Activated B cell treated with CpG ODN at 0.5 μM for 24 hours (primary cell): ENCODE measurements at places on chromosomes 13 and 19.

GRCh38 chr13:82661126-82661525 lies 1221.1 kb downstream of the SLITRK1 start:
- no peak for DNase-seq

- DNase-seq: no peak
These were observed 12.0 kb upstream of the SLC7A1 start for GRCh38 chr13:29607465-29607864.

- DNase-seq: no peak
These were observed 45.9 kb downstream of the MBD3L1 start for GRCh38 chr19:8877854-8878705.

GRCh38 chr19:35138305-35138892 lies at the start of gene FXYD1:
FXYD1 (plus strand) TSS chr19:35138824; CDS start chr19:35140080, 1,256 bp downstream.
- DNase-seq: no peak

GRCh38 chr13:29946093-29946492 lies 95.7 kb upstream of the UBL3 start:
- DNase-seq: no peak

DNA sequence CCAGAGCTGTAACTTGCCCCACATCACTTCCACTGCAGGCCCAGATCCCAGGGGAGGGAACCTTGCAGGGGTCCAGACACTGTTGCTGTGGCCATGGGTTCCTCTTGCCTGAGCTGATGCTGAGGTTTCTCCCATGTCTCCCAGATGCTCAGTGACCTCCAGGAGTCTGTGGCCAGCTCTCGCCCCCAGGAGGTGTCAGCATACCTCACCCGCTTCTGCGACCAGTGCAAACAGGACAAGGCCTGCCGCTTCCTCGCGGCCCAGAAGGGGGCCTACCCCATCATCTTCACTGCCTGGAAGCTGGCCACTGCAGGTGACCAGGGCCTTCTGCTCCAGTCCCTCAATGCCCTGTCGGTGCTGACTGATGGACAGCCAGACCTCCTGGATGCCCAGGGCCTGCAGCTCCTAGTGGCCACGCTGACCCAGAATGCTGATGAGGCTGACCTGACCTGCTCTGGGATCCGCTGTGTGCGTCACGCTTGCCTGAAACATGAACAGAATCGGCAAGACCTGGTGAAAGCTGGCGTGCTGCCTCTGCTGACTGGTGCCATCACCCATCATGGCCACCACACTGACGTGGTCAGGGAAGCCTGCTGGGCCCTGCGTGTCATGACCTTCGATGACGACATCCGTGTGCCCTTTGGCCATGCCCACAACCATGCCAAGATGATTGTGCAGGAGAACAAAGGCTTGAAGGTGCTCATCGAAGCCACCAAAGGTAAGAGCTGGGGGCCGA lies 12.1 kb upstream of the SLC25A42 start:
- DNase-seq: no peak

- no peak for DNase-seq
These were observed 45.5 kb upstream of the DACH1 start for GRCh38 chr13:71912524-71912923.

DNA sequence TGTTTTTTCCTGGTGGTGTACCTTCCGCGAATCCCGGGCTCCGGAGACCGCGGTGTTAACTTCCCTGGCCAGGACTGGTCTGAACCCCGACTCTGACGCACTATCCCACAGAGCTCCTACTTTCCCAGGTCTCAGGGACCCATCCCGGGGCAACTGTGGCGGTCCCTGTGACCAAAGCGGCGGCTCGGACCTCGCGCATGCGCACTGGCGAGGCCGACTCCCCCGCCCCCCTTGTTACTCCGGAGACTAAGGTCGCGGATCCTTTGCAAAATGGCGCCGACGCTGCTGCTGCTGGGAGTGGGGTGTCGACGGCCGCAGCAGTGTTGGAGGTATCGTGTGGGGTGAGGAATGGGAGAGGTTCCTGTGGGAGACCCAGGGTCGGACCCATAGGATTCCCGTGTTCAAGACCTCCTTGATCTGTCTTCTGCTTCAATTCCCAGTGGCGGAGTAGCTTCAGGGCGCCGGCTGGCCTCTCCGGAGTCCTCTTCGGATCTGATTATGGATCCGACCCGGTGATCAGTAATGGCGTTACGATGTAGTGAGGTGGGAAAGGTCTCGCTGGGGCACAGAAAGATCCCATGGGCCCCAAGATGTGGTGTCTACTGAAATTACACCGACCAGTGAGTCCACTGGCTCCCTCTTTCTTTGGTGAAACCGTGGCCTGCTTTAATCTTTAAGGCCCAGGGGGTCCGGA lies 66.6 kb upstream of the ZNF527 start:
- DNase-seq: no peak

- DNase-seq: no peak
These were observed 12.1 kb downstream of the IGFL1 start for GRCh38 chr19:46241626-46242025.

DNA sequence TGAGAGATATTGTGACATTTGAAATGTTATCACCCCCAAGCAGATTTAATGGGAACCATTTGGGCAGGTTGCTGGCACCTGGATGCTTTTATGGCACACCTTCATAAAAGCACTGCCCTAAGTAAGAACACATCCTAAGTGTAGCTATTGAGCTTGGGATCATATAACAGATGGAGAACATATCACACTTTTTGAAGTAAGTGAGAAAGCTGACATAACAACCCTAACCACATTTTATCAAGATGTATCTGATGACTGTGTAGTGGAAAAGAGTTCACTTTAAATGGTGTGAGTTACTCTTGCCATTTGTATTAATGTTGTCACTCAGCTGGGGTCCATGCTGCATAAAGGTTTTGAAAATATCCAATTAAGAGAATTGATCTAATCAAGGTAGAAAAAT lies 287.9 kb downstream of the DCLK1 start:
- DNase-seq: no peak

GRCh38 chr13:29918845-29919244 lies 68.4 kb upstream of the UBL3 start:
- DNase-seq: no peak

- no peak for DNase-seq
These were observed 130.1 kb upstream of the ZNF91 start for GRCh38 chr19:23525276-23525852.

GRCh38 chr19:2207008-2207407 lies 29.1 kb downstream of the PLEKHJ1 start:
- no peak for DNase-seq

DNA sequence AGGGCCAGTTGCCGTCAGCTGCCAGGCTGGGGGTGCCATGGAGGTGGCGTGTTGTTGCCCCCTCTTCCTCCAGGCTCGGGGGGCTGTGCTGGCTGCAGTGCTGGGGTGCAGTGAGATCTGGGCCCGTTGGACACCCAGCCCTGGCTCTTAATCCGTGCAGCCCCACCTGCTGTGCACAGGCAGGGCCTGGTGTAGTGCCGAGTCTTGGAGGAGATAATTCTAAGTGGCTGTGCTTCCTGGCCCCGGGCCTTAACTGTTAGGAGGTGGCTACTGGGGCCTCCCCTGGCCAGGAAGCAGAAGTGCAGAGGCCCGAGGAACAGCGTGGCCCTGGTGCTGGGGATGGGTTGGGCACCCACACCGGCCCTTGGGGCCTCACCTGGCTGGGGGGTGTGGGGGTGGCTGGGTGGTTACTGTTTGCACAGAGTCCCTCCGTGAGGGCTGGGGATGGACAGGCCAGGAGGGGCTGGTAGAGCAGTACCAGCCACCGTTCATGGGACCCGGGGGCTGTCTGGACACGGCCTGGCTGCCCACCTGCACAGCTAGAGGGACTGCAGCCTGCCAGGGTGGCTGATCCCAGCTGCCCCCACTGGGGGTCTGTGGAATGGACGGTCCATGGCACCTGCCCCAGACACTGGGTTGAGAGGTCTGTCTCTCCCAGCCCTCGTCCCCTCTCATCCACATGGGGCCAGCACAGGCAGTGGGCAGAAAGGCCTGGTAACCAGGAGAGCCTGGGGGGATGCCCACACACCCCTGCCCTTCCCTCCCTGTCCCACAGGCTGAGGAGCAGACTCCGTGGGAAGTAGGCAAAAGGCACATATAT lies 3.3 kb downstream of the GPX4 start:
- DNase-seq: no peak

DNA sequence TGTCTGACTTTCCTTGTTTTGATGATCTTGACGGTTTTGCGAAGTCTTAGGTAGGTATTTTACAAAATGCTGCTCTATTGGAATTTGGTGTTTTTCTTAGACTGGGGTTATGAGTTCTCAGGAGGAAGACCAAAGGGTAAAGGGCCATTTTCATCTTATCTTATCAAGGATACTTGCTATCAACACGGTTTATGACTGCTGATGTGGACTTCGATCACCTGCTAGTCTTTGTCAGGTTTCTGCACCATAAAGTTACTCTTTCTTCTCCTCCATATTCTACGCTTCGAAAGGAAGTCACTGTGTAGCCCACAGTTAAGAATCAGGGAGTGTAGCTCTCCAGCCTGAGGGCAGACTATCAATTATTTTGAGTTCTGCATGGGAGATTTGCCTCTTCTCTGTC lies 7.4 kb upstream of the CEBPG start:
- no peak for DNase-seq

- no peak for DNase-seq
These were observed 352.0 kb upstream of the DACH1 start for GRCh38 chr13:72218966-72219365.

DNA sequence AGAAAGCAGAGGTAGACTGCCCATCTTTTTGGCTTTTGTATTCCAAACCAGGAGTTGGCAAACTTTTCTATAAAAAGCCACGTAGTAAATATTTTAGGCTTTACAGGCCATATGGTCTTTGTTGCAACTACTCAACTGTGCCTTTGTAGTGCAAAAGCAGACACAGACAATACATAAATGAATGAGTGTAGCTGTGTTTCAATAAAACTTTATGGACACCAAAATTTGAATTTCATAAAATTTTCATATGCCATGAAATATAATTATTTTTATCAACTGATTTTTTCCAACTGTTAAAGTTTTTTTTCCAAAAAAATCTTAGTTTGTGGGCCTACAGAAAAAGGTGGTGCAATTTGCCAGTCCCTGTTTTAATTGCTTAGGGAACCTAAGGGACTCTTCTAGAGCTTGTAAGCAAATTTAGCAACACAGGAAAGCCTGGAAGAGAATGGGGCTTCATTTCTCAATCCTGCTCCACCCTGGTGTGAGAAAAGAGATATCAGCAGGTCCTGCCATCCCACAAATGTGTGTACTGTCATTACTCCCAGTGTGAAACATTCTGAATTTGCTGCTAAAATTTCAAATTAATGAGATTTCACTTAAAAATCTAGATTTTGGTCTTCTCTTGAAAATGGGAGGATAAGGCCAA lies 194.2 kb downstream of the RGCC start:
- DNase-seq: no peak
